ENCODE measurements at places on chromosomes 16 and 17. TPM values are rescaled to one million over a fixed set of nuclear protein-coding genes. Genes with fewer than 3 reads are reported as not detected.

The FSCN2 gene
- 0.34 TPM for total RNA-seq

The TEKT1 gene
- not detected for total RNA-seq

The CDH3 gene
- 791 TPM for total RNA-seq

The FOXN1 gene
- total RNA-seq: under 0.01 TPM

The HOXB9 gene
- total RNA-seq: not detected

The CD300LB gene
- not detected for total RNA-seq

The TGFB1I1 gene
- total RNA-seq: 5.2 TPM

The TBC1D3I gene
- total RNA-seq: 0.07 TPM

The ABCC3 gene
- 18.1 TPM for total RNA-seq

The CA7 gene
- not detected for total RNA-seq

The KRT24 gene
- total RNA-seq: 3.4 TPM

The RAP1GAP2 gene
- total RNA-seq: 15.7 TPM

The RPL38 gene
- total RNA-seq: 1,753 TPM

The C16orf96 gene
- total RNA-seq: 0.14 TPM

The KRT32 gene
- not detected for total RNA-seq

The LDAF1 gene
- total RNA-seq: 124 TPM

The HS3ST3B1 gene
- 0.21 TPM for total RNA-seq

The MEIOB gene
- total RNA-seq: not detected

The CRYM gene
- total RNA-seq: 0.68 TPM

The KRT222 gene
- total RNA-seq: under 0.01 TPM

The MARVELD3 gene
- 48.7 TPM for total RNA-seq

The PLXDC1 gene
- total RNA-seq: not detected

The ERN2 gene
- 1.6 TPM for total RNA-seq

The ABCC12 gene
- total RNA-seq: not detected

The GPS2 gene
- total RNA-seq: 30.4 TPM

The GCGR gene
- total RNA-seq: not detected

The GUCY2D gene
- total RNA-seq: 0.28 TPM

The SNX11 gene
- 18.8 TPM for total RNA-seq

The PRR29 gene
- not detected for total RNA-seq

The FLYWCH1 gene
- 111 TPM for total RNA-seq

The INCA1 gene
- total RNA-seq: 0.21 TPM

The MYL4 gene
- total RNA-seq: not detected

The HS3ST3A1 gene
- total RNA-seq: 0.07 TPM

The NPIPA7 gene
- total RNA-seq: 0.85 TPM

The SYT17 gene
- 0.34 TPM for total RNA-seq

The HS3ST6 gene
- 0.50 TPM for total RNA-seq
